ENCODE measurements at places on chromosomes 5 and 9.

GRCh38 chr9:135641745-135642144 lies 2.4 kb upstream of the GLT6D1 start:
- DNase-seq, result no peak

- DNase-seq, result no peak
Observed at GRCh38 chr9:13205824-13206223, 73.7 kb downstream of the MPDZ start.

DNA sequence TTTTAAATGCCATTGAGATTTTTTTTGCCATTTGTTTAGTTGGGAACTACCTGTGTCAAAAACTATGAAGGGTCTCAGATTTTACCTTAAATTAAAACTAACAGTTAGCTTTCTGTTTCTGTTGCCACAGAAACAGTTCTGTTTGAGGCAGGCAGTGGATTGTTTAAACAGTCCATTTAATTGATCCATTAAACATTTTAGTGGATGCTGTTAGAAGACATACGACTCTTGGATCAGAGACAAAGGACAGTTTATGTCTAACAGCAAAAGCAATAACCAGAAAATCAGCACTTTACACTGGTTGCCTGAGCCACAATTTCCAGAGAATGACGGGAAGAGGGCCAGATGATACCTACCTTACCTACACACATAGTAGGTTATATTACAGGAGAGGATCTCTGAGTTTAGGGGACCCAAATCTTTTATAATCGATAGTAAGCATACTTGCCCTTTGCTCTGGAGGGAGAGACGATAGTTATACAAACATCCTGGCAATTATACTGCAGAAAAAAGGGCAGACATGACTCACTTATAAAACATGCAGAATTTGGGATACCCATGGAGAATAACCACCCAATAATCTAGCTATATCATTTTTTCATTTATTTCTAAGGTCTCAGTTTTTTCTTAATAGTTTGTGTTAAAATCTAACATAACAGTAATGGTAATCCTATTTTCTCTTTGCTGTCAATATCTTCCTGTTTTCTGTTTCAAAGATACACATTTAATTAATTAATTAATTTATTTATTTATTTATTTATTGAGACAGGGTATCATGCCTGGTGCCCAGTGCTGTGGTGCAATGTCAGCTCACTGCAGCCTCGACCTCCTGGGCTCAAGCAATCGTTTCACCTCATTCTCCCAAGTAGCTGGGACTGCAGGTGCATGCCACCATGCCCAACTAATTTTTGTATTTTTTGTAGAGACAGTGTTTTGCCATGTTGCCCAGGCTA lies 136.7 kb upstream of the TNFAIP8 start:
- DNase-seq, result no peak

GRCh38 chr9:131099102-131099606 lies 2.8 kb downstream of the AIF1L start:
- no peak for DNase-seq

All from GM12865 (cell line).